ENCODE measurements at places on chromosomes 2 and 18.

GRCh38 chr2:10159086-10159485, 36.5 kb downstream of the RRM2 start:
- H3K4me1 ChIP-seq: peaks cover 9% of the 10 kb centered on the region
- H3K4me3 ChIP-seq: no peak overlapping the region
- DNase-seq: no peak
- no peaks in the 10 kb centered on the region for H3K27me3 ChIP-seq
- H3K27ac ChIP-seq: no peak overlapping the region

DNA sequence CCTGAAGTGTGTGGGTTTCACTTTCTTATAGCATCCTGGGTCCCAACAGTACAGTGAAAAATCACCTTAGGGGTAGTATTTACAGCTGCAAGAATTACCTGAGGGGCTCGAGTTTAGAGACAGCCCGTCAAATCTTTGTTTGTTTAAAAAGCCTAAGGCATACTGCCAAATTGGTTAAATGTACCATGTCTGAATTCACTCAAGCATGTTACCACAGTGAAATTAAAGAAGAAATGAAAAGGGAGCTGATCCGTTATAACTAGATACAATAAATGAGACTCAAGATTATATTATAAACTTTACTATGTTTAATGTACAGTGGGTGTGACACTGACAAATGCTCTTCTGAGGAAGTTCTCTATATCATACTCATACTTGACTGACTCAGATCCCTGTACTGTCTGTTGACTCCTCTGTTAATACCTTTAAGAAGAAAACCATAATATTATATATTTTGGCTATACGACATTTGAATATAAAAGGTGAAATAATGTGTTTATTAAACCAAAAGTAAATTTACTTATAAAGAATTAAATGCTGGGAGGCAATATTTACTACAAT, 107.3 kb downstream of the TMEFF2 start:
- no peak overlapping the region for H3K4me3 ChIP-seq
- H3K27me3 ChIP-seq: no peaks in the 10 kb centered on the region
- no peaks in the 10 kb centered on the region for H3K36me3 ChIP-seq
- H3K4me1 ChIP-seq: no peaks in the 10 kb centered on the region
- DNase-seq: no peak

- H3K27ac ChIP-seq: peak overlapping the region; percentile 25
- DNase-seq: no peak
- no peaks in the 10 kb centered on the region for H3K36me3 ChIP-seq
- H3K4me3 ChIP-seq: no peak overlapping the region
- peaks cover 10% of the 10 kb centered on the region for H3K4me1 ChIP-seq
These were observed 34.7 kb downstream of the WDR33 start for GRCh38 chr2:127776122-127776780.

DNA sequence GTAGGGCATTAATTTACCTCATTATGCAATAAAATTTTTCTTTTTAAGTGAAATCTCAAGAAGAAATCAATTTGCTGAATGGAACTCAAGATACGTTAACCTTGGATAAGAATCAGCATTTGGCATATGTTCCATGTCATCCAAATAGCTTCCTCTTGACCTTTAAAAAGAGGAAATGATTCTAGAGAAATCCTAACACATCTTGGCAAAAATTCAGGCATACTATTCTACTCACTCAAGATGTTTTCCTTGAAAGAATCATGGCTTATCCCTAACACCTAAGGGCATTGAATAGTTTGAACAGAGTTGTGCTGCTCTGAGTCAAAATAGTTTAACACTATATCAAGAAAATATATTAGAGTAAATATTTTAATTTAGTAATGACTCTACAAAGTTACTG, 678.0 kb downstream of the EPHA4 start:
- no peak for DNase-seq
- H3K36me3 ChIP-seq: no peaks in the 10 kb centered on the region
- no peaks in the 10 kb centered on the region for H3K4me1 ChIP-seq
- no peak overlapping the region for H3K4me3 ChIP-seq
- H3K27me3 ChIP-seq: no peaks in the 10 kb centered on the region
- H3K27ac ChIP-seq: no peak overlapping the region

DNA sequence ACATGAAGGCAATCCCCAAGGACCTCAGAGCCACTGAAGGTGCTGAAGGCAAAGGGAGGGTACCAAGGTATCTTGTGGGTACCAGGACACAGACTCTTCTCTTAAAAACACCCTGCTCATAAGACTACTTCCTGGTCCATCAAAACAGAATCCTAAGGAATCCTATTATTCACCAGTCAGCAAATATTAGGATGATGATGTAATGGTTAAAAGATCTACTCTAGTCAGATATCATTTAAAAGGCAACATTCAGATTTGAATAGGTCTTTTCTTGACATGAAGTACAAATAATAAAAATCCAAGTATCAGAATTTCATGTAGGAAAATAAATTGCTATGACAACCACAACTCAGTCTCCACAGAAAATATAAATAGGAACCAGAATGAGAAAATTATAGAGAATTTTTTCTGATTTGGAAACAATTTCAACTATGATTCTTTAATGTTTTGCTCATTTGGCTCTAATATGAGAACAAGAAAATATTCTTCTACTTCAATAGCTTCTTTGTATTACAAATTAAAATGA, 77.8 kb upstream of the ZNF397 start:
- H3K4me1 ChIP-seq: no peaks in the 10 kb centered on the region
- no peak overlapping the region for H3K27ac ChIP-seq
- peaks cover 7% of the 10 kb centered on the region for H3K27me3 ChIP-seq
- H3K36me3 ChIP-seq: no peaks in the 10 kb centered on the region
- H3K4me3 ChIP-seq: no peak overlapping the region

DNA sequence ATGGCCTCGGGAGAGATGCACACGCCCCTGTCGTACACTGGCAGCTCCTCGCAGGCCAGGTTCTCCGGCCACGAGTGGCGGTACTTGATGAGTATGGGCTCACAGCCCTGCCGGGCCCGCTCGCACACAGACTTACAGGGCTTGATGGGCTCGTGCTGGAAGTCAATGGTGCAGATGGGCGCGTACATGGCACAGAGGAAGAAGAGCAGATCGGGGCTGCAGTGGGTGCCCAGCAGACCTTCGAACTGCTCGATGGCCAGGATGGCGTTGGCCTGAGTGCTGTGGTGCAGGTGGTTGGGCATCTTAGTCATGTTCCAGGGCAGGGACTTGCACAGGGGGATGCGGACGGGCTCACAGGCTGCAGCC, 359 bp downstream of the FRZB start:
- DNase-seq: no peak
- peaks cover 11% of the 10 kb centered on the region for H3K27me3 ChIP-seq
- no peak overlapping the region for H3K27ac ChIP-seq
- H3K36me3 ChIP-seq: no peaks in the 10 kb centered on the region

DNA sequence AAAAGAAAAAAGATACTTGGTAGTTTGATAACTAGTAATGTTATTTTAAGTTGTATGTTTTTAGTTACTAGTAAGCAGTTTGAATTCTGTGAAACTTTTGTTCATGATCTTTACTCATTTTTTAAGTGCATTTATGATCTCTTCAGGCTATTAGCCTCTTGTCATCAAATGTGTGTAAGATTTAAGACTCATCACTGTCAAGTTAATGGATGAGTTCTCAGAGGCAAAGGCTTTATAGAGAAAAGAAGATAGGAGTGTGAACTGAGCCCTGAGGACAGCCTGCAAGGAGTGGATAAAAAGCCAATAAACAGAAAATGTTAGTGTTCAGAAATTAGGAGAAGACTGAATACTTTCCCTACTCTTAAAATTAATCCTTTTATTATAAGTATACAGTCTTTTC, 13.5 kb downstream of the NDUFV2 start:
- peaks cover 30% of the 10 kb centered on the region for H3K4me1 ChIP-seq
- H3K27me3 ChIP-seq: no peaks in the 10 kb centered on the region
- peaks cover 26% of the 10 kb centered on the region for H3K36me3 ChIP-seq

DNA sequence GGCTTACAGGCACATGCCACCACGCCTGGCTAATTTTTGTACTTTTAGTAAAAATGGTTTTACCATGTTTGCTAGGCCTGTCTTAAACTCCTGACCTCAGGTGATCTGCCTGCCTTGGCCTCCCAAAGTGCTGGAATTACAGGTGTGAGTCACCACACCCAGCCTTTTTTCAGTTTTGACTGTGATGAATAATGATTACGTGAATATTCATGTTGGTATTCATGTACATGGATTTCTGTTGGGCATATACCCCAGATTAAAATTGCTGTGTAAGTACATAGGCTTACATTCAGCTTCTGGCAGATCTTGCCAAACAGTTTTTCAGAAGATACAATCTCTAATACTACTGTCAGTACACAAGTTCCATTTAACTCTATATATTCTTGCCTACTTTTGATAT, 20.9 kb downstream of the SLC39A10 start:
- no peak for DNase-seq
- peaks cover 8% of the 10 kb centered on the region for H3K4me1 ChIP-seq
- H3K27ac ChIP-seq: no peak overlapping the region
- H3K36me3 ChIP-seq: peaks cover 18% of the 10 kb centered on the region
- no peaks in the 10 kb centered on the region for H3K27me3 ChIP-seq

DNA sequence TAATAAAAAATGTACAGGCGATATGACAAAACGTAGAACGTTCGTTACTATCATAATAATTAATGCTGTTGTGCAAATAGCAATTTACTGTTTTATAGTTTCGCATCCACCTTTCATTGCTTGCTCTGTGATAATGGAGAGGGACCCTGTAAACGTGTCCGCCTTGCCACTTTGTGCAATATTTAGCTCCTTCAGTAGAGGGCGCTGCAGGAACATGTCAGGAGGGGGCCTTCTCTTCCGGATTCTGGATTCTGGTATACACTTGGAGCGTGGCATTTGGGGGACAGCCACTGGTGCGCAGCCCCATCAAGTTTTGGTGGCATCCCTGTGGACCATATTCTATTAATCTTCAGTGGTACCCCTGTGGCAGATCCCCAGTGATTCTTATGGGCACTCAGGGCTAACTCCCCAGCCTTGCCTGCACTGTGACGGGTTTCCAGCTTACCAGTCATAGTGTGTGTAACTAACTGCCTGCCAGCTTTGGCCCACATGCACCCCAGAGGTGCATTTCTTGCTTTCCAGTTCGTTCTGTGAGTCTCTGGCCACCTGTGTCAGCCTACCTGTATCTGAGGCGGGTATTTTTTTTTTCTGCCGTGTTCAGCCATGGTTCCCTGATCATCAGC, 140.3 kb downstream of the CYRIA start:
- H3K27ac ChIP-seq: no peak overlapping the region
- no peak overlapping the region for H3K4me3 ChIP-seq
- H3K36me3 ChIP-seq: no peaks in the 10 kb centered on the region
- DNase-seq: no peak
- H3K4me1 ChIP-seq: no peaks in the 10 kb centered on the region

DNA sequence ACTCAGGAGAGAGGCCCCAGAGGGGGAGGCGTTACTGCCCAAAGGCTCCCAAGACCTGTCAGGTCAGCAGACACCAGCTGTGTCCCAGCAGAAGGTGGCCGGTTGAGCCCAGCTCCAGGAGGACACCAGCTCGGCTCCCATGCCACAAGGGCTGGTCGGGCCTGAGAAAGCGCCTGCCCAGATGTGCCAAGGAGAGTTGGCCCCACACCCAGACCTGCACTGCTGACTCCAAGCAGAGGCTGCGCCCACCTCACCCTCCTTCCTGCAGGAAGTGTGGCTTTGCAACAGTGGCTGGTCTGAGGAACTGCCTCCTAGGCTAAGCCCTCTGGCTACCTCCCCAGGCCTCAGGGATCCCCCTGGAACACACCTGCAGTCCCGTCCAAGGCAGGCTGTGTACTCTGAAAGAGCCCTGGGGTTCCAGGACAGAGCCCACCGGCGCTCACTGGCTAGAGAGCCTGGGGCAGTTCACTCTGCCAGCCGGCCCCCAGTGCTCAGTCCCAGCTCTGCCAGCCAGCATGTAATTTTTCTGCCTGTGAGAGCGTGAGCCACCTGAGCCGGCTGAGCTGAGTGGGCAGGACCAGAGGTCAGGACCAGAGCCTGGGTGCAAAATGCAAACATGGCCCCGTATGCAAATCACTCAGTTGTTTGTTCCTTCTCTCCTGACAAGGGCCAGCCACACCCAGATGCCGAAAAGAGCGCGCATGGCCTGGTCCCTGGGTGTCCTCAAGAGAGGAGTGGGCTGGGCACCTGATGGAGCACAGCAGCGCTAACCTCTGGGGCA, 36.9 kb upstream of the PTMA start:
- no peak overlapping the region for H3K27ac ChIP-seq
- H3K4me1 ChIP-seq: peaks cover 18% of the 10 kb centered on the region
- DNase-seq: peak; percentile 74

- no peak overlapping the region for H3K4me3 ChIP-seq
- H3K36me3 ChIP-seq: no peaks in the 10 kb centered on the region
- H3K27ac ChIP-seq: no peak overlapping the region
- DNase-seq: no peak
These were observed 188.5 kb downstream of the MBD2 start for GRCh38 chr18:54035927-54036326.

GRCh38 chr18:75276818-75277609, 66.4 kb downstream of the TSHZ1 start:
- H3K27ac ChIP-seq: no peak overlapping the region
- peaks cover 6% of the 10 kb centered on the region for H3K4me1 ChIP-seq
- peak; percentile 84 for DNase-seq
- no peak overlapping the region for H3K4me3 ChIP-seq
- no peaks in the 10 kb centered on the region for H3K36me3 ChIP-seq
- H3K27me3 ChIP-seq: no peaks in the 10 kb centered on the region

GRCh38 chr2:5379811-5380210, 312.4 kb upstream of the SOX11 start:
- no peaks in the 10 kb centered on the region for H3K27me3 ChIP-seq
- H3K36me3 ChIP-seq: no peaks in the 10 kb centered on the region
- no peak overlapping the region for H3K27ac ChIP-seq
- H3K4me1 ChIP-seq: no peaks in the 10 kb centered on the region

- H3K4me1 ChIP-seq: no peaks in the 10 kb centered on the region
- no peaks in the 10 kb centered on the region for H3K27me3 ChIP-seq
- H3K27ac ChIP-seq: no peak overlapping the region
- H3K4me3 ChIP-seq: no peak overlapping the region
- no peak for DNase-seq
These were observed 7.0 kb upstream of the AOX1 start for GRCh38 chr2:200578778-200579177.

- peaks cover 25% of the 10 kb centered on the region for H3K4me1 ChIP-seq
- H3K27me3 ChIP-seq: no peaks in the 10 kb centered on the region
- peak overlapping the region; percentile 70 for H3K27ac ChIP-seq
- H3K36me3 ChIP-seq: no peaks in the 10 kb centered on the region
These were observed 107.7 kb downstream of the INHBB start for GRCh38 chr2:120453635-120453998.

DNA sequence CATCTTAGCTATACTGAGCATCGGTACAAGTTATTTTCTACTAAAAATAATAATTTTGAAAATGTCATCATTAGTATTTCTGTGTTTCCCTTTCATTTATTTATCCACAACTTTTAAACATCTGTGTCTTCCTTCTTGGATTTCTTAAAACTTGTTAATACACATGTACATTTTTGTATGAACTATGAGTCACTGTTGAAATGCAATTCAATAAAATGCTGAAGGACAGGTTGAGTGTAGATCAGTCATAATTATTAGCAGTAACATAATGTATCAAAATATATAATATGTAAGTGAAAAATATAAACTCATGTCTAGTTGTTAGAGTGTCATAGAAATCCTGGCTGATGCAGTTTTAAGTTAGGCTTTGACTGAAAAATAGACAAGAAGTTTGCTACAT, 115.9 kb downstream of the MEIS1 start:
- no peaks in the 10 kb centered on the region for H3K27me3 ChIP-seq
- H3K27ac ChIP-seq: no peak overlapping the region
- peaks cover 3% of the 10 kb centered on the region for H3K36me3 ChIP-seq
- no peak for DNase-seq
